ENCODE measurements at places on chromosomes 12 and 14. TPM values are rescaled to one million over a fixed set of nuclear protein-coding genes. Genes with fewer than 3 reads are reported as not detected.

DNA sequence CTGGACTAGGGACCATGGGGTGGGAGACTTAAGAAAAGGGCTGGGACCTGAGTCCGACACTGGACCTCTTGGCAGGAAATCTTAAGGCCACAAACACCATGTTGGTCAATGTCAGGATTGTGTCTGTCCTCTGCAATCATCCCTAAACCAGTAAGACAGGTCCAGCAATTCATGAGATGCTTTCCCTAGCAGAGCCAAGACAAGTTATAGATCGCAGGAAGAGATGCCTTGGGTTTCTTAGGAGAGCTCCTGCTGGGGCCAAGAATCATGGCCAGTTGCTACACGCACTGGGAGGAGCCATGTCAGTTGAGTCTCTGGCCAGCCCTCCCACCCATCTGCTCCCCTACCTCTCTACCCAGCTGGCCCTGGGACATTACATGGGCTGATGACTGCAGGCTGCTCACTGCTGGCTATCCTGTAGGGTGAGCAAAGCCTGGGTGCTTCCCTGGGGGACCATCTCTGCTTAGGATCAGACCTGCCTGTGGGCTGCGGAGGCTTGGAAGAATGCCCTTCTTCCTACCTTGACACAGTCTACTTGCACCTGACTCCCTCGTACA is 14.2 kb downstream of the PLEKHH1 start:
- no peak for DNase-seq

DNA sequence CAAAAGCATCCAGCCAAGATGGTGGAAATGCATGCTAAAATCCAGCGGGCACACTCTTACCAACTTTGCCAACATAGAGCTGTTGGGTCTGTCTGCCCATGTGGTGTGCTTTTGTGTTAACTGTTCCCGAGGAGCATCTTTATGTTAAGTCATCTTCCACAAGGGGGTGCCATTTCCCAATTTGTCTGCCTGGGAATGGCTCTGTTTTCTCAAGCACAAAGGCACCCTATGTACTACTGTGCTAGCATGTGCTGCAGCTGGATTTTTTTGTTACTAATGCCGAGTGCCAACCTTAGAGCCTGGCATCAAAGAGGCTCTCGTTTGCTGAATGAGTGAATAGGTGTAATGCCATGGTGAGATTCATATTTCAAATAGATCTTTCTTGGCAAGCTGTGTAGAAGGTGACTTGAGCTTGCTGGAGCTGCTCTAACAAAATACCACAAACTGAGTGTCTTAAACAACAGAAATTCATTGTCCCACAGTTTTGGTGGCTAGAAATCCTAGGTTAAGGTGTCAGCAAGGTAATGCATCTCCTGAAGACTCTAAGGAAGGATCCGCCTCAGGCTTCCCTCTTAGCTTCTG is 74.3 kb downstream of the TRHDE start:
- DNase-seq = peak; percentile 44

TPH2 gene
- total RNA-seq = not detected

DCAF11 gene
- 45.2 TPM for total RNA-seq

GRCh38 chr12:47822863-47823262 is 3.2 kb upstream of the HDAC7 start:
- DNase-seq = no peak

- DNase-seq = no peak
These were observed 1578.4 kb upstream of the TMEM132C start for GRCh38 chr12:126688556-126688955.

DNA sequence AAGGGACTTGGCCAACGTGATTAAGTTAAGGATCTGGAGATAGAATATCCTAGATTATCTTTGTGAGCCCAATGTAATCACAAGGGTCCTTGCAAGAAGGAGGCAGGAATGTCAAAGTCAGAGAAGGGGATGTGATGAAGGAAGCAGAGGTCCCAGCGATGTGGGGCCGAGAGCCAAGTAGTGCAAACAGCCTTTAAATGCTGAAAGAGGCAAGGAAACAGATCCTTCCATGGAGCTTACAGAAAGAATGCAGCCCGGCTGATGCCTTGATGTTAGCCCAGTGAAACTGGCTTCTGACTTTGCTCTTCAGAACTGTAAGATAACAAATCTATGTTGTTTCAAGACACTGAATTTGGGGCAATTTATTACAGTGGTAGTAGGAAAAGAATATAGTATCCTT is 74.9 kb downstream of the NEDD1 start:
- DNase-seq = no peak

- DNase-seq = no peak
These were observed 48.2 kb upstream of the HSPB8 start for GRCh38 chr12:119130523-119130922.

GRCh38 chr12:124371970-124372555 is 77.2 kb downstream of the RFLNA start:
- DNase-seq = no peak

DNA sequence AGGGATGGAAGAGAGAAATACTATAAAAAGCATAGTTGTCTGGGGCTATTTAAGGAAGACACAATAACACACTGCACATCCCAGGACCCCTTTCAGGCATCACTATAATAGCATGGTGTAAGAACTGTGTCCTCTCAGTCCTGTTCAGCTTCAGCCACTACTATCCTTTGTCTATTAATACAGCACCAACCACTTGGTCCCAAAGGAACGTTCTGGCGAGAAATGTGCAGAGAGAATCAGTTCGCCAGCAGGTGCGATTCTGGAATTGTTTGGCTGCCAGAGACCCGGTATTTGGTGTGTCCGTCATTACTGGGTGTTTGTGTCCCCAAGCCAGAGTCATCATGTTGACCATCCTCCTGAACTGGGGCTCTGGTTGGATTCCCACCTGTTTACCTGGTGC is 52.7 kb downstream of the BICD1 start:
- no peak for DNase-seq

DNA sequence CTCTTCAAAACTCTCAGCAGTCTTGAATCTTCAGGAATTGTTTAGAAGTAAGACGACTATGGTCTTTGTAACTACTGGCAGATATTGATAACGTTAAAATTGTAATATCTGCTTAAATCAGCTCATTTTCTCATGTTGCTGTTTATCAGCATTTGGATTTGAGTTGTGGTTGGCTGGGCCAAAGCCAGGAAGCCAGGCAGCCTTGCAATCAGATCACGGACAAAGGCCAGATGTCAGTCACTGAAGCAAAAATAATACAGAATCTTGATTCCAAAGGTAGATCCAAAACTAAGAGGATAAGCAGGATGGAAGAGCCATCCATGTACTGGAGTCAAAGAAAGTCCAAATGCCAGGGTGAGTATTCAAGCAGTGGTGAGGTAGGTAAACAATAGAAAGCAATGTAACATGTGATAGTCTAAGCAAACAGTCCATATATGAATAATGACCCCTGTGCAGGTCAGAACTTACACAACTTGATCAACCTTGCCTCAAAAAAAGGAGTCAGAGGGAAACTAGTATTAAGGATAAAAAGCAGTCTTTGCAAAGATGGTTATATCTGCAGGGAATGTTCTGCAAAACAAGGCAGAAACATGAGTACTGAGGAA is 95.8 kb upstream of the RAP1B start:
- DNase-seq = no peak

DNA sequence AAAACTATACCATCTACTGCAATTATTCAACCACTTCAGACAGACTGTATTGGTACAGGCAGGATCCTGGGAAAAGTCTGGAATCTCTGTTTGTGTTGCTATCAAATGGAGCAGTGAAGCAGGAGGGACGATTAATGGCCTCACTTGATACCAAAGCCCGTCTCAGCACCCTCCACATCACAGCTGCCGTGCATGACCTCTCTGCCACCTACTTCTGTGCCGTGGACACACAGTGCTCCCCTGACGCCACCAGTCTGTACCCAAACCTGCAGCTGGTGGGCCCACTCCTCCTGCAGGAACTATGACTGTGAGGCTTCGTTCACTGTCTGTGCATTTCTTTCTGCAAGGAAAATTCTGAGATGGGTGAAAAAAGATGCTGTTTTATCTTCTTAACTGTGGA is 284.7 kb downstream of the DAD1 start:
- DNase-seq = no peak

DNA sequence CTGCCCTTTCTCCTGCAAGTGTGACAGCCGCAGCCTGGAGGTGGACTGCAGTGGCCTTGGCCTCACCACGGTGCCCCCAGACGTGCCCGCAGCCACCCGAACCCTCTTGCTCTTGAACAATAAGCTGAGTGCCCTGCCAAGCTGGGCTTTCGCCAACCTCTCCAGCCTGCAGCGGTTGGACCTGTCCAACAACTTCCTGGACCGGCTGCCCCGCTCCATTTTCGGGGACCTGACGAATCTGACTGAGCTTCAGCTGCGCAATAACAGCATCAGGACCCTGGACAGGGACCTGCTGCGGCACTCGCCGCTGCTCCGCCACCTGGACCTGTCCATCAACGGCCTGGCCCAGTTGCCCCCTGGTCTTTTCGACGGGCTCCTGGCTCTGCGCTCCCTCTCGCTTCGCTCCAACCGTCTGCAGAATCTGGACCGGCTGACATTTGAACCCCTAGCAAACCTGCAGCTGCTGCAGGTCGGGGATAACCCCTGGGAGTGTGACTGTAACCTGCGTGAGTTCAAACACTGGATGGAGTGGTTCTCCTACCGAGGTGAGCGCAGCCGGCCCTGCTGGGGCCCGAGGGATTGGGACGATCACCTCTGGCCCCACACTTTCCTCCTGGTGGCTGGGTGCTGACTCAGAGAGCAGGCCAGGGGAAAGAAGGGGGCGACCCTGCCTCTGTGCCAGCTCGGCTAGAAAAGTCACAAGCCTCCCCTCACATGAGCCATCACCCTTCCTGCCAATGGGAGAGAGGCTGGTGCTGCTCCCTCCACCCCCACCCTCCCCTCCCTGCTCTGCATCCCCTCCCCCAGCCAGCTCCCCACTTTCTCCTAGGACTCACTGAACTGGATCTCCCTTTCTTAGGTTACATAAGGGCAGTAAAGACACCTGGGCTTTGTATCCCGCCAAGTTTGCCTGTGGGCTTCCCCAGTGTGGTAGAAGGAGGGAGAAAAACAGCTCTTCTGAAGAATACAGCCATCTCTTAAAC is 10.9 kb downstream of the LRTM2 start:
- peak; percentile 9 for DNase-seq

CYP46A1 gene
- total RNA-seq = 2.0 TPM

BTBD7 gene
- total RNA-seq = 30.5 TPM

- no peak for DNase-seq
These were observed 8.7 kb downstream of the DRAM1 start for GRCh38 chr12:101885912-101886561.

- no peak for DNase-seq
These were observed 55.4 kb downstream of the TMEM132C start for GRCh38 chr12:128322341-128322740.

DNA sequence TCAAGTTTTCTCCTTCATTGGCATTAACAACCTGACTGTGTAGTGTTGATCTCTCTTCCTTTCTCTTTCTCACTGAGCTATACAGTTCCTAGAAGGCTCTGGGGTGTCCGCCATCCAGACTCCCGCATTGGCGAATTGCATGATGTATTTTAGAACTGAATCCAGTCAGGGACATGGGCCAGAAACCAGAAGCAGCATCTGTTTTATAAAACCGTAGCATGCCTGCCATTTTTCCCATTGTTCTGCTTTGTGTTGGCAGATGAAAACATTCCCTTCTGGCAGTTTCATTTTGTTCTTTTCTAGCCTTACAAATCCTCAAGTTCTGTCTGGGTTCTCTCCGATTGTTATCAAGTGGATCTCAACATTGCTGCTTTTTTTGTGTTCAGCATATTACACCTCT is 268.3 kb upstream of the SEL1L start:
- DNase-seq = peak; percentile 85

DNA sequence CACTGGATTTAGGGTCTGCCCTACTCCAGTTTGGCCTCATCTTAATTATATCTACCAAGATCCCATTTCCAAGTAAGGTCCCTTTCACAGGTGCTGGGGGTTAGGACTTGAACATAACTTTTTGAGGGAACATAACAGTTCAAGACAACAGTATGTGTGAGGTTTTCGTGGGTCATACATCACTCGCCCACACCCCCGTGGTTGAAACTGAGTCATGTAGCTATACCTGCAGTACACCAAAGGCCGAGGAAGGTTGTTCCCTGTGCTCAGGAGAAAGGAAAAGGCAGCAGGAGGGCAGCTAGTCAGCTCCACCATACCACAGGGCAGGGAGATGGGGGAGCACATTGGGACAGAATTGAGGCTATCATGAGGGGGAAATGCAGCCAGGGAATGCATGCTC is 167.0 kb downstream of the PPM1H start:
- DNase-seq = no peak

DNA sequence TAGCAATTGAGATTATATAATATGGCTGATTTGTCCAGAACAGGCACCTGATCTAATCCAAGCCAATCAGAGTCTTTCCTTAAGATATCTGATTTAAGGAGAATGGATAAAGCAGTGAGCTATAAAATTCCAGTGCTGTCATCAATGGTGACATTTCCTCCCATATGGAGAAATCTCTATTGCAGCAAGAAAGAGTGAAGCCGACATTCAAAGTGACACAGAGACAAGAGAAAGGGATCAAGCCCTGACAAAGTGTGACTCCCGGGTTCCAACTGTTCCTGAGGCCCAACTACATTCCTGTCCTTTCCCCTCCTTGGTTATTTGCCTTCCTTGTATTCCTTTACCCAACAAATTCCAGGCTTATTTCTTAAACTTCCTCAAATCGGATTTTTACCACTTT is 430.0 kb upstream of the SOX5 start:
- DNase-seq = no peak

DAO gene
- total RNA-seq = not detected

GRCh38 chr12:2354151-2354991 is 301.6 kb downstream of the CACNA1C start:
- DNase-seq = no peak

DNA sequence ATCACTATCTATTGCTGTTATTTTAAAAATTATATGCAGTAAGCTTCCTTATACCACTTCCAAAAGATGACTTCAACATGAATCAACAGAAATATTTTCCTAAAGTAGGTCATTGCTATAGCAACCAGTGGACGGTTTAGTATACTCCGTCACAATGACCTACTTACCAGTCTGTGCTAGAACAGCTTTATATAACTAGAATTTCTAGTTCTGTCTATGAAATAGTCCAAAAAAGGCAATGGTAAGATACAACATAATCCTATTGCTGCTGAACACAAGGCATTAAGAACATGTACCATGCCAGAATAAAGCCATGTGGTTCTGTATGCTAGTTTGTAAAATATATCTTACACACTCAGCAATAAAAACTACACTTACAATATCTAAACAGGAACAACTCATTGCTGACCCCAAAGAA is 40.7 kb upstream of the MTERF2 start:
- DNase-seq = peak; percentile 95

DNA sequence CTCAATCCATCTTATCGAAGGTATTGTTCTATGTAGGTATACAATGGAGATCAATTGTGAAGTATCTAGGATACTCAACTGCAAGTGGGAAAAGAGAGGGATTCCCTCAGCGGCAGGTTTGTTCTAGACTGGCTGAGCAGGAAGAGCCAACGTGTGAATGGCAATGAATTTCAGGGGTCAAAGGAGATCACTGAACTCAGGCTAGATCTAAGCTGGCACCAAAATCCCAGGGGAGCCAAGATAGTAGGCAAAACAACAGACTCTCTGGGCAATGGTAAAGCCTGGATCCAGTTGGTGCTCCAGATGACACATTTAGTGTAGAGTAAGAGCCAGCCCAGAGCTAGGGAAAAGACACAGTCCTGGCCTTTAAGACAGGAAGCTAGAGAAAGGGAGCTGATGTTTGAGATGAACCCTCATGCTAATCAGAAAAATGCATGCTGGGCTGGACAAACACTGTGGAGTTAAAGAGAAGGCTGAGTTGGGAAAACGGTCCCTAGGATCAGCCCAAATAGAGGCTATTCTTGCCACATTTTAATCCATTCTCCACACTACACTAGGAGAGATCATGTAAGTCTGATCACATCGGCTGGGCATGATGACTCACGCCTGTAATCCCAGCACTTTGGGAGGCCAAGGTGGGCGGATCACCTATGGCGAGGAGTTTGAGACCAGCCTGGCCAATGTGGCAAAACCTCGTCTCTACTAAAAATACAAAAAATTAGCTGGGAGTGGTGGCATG is 45.6 kb downstream of the EFCAB11 start:
- DNase-seq = no peak

BEGAIN gene
- total RNA-seq = 1.4 TPM

Measured in skin of body (tissue), 3 donors.